ENCODE measurements at places on chromosomes 2 and 18. TPM values are rescaled to one million over a fixed set of nuclear protein-coding genes. Genes with fewer than 3 reads are reported as not detected.

The CYP27A1 gene
- total RNA-seq, result 50.6 TPM

The FER1L5 gene
- total RNA-seq, result 0.42 TPM

The STK39 gene
- total RNA-seq, result 12.6 TPM

GRCh38 chr2:39782591-39782990 is 3.5 kb upstream of the THUMPD2 start:
- H3K27me3 ChIP-seq, result no peaks in the 10 kb centered on the region
- H3K27ac ChIP-seq, result no peak overlapping the region
- H3K4me1 ChIP-seq, result no peaks in the 10 kb centered on the region
- no peaks in the 10 kb centered on the region for H3K36me3 ChIP-seq

- no peaks in the 10 kb centered on the region for H3K36me3 ChIP-seq
- H3K27me3 ChIP-seq, result no peaks in the 10 kb centered on the region
- no peak overlapping the region for H3K27ac ChIP-seq
- no peak overlapping the region for H3K4me3 ChIP-seq
Measured at GRCh38 chr2:30862054-30862651, 54.9 kb upstream of the CAPN13 start.

- DNase-seq, result no peak
- H3K27ac ChIP-seq, result no peak overlapping the region
- H3K4me1 ChIP-seq, result no peaks in the 10 kb centered on the region
- H3K27me3 ChIP-seq, result no peaks in the 10 kb centered on the region
- no peak overlapping the region for H3K4me3 ChIP-seq
- H3K36me3 ChIP-seq, result no peaks in the 10 kb centered on the region
Measured at GRCh38 chr2:53485021-53485728, 282.4 kb upstream of the CHAC2 start.

DNA sequence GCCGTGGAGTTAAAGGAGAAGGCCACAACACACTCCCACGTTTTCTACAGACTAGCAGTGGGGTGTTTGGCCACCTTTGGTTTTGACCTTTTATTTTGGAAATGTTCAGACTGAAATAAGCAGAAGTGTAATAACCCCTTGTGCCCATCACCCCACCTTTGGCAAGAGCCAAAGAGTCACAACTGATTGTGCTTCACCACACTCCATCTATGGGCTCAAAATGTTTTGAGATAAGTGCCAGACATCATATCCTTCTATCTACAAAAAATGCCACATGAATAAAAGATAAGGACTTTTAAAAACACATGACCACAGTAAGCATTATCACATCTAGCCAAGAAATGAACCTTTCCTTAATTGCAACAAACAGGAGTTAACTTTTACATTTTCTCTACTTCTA is 9.9 kb upstream of the GPR35 start:
- no peaks in the 10 kb centered on the region for H3K27me3 ChIP-seq
- no peak overlapping the region for H3K4me3 ChIP-seq
- H3K4me1 ChIP-seq, result no peaks in the 10 kb centered on the region
- H3K27ac ChIP-seq, result no peak overlapping the region
- H3K36me3 ChIP-seq, result no peaks in the 10 kb centered on the region
- DNase-seq, result no peak
